ENCODE measurements at places on chromosomes 5 and 9.

- DNase-seq, result peak; percentile 78
Measured at GRCh38 chr9:96327694-96328352, 25.8 kb upstream of the HSD17B3 start.

DNA sequence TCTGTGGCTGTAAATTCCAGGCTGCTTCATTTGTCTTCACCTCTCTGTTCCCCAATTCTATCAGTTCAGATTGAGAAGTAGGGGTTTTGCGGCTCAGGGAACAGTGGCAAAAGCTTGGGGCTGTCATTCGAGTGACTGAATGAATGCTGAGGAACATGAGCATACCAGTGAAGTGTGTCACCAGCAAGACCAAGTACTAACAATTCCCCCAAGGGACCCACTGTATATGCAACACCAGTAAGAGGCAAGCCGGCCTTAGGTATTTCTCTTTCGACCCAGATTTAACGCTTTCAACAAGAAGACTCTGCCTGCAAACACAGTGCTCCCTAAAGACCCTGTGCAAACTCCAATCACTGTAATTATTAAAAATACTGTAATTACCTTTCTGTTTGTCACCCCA, 25.8 kb downstream of the KLHL3 start:
- peak; percentile 40 for DNase-seq

GRCh38 chr5:140110646-140110957, 3.3 kb upstream of the PURA start:
- no peak for DNase-seq

- peak; percentile 16 for DNase-seq
Measured at GRCh38 chr5:151459680-151460324, 12.4 kb downstream of the SLC36A1 start.

GRCh38 chr5:171898386-171898785, 108.1 kb downstream of the FBXW11 start:
- DNase-seq, result peak; percentile 8

- DNase-seq, result peak; percentile 2
Measured at GRCh38 chr5:57032151-57032551, 80.2 kb upstream of the MIER3 start.

DNA sequence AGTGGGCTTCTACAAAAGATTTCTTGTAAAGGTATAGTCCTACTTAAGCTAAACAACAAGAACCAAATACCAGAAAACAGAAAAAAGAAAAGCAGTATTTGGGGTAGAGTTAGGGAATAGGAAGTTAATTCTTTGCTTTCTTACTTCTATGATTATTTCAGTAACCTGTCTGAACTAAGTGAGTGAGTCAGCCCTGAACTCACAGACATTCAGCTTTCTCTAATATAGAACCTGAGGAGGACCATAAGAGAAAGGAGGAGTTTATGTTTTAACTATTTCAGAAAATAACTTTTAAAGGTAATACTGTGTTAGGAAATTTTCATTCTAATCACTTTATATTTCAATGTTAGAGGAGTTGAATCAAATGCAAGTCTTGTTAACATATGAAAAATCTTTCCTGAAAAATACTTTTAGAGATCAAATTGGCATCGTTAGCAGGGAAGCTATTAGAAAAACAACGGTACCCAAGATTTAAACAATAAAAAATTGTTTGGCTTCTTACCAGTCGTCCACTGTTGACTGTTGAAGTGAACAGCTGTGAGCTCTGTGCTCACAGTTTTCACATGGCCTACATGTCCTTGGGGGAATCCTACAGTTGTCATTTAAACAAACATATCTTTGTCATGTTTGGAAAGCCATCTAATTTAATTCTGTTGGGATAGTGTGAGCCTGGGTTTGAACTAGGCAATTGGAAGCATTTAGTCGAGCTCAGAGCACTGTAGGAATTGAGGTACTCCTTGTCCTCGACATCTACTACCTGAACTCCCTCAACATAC, 19.9 kb upstream of the ZFAND5 start:
- DNase-seq, result peak; percentile 43

GRCh38 chr9:91795598-91796241, 154.3 kb downstream of the ROR2 start:
- peak; percentile 18 for DNase-seq
